ENCODE measurements at places on chromosomes 13 and 19.

DNA sequence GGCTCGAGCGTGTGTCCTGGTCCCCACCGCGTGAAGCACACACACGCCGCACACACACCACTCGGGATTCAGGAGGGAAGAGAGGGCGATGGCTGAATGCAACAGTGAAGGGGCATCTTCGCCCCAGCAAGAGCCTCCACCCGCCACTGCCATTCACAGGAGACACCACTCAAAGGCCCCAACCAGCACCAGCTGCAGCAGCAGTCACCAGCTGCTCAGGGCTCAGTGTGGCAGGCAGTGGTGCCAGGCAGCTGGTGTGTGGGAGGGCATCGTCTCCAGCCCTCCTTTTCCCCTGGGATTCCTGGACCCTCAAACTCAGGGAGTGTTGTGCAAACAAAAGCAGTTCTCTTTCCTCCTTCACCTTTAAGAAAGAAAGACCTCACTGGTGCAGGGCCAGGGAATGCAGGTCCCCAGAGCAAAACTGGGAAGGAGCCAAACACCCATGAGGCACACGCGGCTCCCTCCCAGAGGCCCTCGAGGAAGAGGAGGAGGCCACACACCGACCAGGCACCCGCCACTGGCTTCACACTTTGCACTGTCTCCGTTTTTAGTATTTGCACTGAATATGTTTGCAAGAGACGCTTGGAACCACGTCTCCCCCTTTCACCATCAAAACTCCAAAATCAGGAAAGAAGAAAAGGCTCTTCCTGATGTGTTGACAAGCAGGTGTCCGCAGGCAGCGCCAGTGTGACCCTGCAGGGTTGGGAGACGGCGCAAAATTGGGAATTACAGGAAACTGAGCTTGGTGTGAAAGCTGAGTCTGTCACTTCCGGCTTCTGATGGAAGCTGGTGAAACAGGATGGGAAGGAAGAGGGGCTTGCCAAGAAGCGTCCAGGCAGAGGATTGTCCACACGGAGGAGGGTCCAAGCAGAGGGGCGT lies 26.4 kb upstream of the F7 start:
- no peak for DNase-seq

GRCh38 chr19:53132141-53132991 lies at the start of gene ZNF415:
TSS of gene ZNF415 (minus strand) at chr19:53132910. CDS start at chr19:53122676, 10,234 bp downstream.
- peak; percentile 22 for DNase-seq

DNA sequence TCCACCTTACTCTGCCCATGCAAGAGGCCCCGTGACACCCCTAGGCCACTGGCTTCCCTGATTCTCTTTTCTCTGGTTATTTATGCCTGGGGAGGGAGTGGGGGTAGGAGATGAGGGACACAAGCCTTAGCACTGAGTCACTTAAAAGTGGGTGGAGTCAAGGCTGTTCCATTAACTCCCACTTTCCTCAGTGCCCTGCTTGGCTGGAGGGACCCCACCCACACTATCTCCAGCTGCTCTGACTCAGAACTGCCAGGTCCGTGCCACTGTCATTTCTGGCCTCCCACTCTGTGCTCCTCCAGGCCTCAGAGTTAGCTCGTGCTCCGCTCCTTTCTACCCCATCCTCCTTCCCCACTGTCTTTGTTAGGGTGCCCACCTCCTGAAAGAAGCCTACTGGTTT lies 113.4 kb upstream of the UQCRFS1 start:
- DNase-seq = no peak

- DNase-seq = no peak
Observed at GRCh38 chr13:37385956-37386670, 212.5 kb downstream of the POSTN start.

DNA sequence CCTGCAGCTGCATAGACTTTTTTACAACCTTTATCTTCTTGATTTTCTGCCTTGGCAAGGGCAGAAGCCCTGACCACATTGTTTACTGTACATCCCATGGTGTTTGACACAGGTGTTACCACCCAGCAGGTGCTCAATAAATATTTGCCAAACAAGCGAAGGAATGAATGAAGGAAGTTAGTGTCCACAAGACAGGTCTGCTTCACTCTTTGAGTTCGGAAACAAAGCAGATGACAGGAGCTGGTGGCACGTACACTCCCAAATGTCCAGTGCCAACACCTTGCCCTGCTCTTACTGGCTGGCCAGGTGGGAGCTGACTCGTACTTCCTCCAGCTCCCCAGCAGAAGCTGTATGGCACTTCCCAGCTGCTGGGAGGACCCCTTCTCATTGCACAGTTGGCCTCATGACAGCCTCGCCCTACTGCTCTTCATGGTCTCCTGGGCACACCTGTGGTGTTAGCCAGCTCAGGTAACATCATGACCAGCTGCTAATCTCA lies 22.0 kb upstream of the MUC16 start:
- no peak for DNase-seq

Data from T-cell (primary cell).